ENCODE measurements at places on chromosomes 6 and 20.

DNA sequence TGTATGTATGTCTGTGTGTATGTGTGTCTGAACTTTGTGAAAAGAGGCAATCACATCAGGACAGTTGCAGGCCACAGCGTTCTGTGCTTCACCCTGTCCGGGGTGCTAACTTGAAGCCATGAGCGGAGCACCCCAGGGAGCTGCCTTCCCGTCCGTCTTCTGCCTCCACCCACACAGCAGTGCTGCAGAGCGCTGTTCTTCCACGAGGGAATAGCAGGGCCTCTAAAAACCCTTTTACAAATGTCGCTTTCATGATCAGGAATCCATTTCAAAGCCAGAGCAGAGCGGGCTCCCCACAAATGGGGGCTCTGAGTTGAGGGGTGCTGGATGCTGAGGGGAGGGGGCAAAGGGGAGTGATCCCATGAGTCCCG is 131.5 kb downstream of the RNASET2 start:
- no peak for DNase-seq

- DNase-seq, result no peak
Measured at GRCh38 chr6:22904431-22904830, 335.1 kb downstream of the HDGFL1 start.

- no peak for DNase-seq
Measured at GRCh38 chr20:50977066-50978021, 18.7 kb downstream of the MOCS3 start.

DNA sequence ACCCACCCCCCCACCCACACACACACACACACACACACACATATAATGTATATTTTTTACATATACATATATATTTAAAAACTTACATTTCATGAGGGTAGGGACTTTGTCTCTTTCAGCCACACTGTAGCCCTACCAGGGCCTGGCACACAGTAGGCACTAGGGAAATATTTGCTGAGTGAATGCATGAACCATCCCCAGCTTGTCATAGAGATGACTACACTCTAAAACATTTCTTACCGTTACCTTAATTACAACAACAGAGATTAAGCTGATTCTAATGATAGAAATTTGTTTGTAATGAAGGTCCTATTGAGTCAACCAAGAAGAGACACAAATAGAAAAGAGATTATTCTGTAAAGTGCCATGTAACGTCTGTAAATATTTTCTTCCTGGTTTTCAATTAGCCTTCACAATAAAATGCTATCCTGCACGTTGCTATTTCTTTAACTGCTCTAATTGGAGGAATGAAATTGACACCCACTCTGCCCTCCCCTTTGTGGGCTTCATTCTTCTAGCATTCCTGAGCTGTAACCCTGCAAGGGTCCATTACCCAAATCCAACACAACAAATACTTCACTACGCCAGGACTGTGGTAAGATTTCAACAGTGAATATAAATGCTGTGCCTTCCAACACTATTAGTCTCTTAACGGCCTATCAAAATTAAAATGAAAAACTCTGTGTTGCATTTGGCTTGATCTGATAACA is 30.8 kb downstream of the SIM1 start:
- no peak for DNase-seq

DNA sequence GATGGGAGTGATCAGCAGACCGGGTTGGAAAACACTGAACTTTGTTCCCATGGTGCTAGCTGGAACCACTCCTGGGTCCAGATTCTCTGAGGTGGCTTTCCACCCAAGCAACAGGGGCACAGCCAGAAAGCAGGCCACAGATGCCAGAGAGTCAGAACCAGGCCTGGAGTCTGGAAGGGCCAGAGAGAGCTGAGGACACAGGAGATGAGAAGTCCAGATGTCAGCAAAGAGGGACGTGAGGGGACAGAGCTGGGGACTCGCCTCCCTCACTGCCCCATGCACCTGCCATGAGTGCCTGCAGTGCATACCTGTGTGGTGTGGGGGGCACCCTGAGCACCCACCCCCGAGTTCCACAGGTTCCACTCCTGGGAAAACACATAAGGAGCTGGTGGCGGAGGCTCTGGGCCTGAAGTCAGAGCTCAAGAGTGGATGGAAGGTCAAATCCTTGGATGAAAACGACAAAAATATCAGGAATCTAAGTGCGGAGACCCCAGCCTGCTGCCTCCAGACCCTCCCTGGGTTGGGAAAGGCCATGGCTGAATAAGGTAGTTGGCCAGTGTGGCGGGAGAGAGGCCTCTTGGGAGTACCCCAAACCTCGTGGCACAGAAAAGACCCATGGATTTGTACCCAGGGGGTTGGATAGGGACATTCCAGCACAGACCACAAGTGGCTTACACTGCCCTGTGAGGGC is 224.2 kb downstream of the SYNDIG1 start:
- DNase-seq, result no peak

DNA sequence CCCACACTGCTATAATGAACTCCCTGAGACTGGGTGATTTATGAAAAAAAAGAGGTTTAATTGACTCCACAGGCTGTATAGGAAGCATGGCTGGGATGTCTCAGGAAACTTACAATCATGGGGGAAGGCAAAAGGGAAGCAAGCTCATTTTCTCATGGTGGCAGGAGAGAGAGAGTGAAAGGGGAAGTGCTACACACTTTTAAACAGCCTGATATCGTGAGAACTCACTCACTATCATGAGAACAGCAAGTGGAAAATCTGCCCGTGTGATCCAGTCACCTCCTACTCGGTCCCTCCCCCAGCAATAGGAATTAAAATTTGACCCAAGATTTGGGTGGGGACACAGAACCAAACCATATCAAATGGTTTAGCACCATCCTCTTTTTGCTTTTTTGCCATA is 116.6 kb upstream of the CEP162 start:
- no peak for DNase-seq

DNA sequence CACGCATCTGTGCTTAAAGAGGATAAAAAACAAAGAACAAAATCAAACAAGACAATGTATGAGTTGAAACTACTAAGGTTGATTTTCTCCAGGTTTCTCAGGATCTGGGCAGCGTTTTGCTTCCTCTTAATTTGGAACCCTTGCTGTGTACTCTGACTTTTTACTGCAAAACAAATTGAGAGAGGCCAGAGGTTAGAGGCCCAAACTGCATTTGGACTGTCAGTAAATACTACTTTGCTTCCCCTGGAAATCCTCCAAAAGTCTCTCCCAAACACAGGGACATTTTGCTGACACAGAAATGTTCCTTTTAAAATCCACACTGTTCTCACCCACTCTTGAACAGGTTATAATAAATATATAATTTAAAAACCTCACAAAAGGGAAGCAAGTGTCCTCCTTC is 1.1 kb downstream of the ARG1 start:
- no peak for DNase-seq

DNA sequence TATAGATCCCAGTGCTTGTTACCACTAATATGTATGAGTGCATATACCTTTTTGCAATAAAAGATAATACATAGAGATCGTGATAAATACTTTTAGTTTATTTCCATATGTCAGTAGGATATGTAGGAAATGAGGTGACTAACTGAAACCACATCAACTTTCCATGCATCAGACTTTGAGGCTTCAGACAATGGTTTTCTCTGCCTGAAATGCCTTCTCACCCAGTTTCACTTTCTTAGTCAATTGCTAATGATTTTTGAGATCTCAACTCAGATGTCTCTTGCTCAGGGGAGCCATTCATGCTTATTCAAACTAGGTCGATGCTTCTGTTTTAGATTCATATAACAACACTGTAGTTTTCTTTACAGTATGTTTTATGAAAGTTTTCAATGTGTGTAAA is 626.6 kb upstream of the ADGRB3 start:
- no peak for DNase-seq

GRCh38 chr20:45300961-45301360 is 5.7 kb upstream of the RBPJL start:
- DNase-seq, result peak; percentile 14

DNA sequence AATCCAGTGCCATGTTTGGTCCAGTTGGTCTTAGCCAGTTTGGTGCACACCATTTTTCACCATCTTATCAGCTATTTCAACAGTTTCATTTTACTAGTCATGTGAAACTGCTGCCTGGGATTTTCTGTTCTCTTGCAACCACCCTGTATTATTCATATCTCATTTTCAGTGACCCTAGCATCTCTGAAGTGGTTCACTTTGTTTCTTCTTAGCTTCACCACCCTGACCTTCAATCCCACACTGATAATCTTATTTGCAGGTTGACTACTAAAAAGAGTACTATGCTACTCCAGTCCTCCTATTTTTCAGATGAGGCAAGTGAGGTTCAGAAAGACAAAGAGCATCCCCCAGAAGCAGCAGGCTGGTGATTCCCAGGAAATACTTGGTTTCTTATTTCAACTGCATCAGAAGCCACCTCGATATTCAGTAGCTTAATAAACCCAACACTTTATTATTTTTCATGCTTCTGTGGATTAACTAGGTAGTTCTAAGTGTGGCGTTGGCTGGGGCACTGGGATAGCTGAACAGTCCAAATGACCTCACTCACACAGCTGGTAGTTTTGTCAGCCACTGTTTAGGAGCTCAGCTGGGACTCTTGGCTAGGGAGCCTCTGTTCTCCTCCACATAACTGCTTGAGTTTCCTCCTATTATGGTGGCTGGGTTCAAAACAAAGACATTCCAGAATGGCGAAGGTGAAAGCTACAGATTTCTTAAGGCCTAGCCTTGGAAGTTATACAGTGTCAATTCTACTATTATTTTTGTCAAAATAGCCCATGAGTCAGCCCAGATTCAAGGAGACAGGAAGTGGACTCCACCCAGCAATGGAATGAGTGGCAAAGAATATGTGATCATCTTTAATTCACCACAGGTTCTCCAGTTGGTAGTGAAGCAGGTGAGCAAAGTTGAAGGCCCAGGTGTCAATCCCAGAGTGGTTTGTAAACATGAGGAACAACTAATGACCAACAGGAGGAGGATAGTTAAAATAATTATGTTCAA is 40.6 kb downstream of the BPIFB4 start:
- no peak for DNase-seq

DNA sequence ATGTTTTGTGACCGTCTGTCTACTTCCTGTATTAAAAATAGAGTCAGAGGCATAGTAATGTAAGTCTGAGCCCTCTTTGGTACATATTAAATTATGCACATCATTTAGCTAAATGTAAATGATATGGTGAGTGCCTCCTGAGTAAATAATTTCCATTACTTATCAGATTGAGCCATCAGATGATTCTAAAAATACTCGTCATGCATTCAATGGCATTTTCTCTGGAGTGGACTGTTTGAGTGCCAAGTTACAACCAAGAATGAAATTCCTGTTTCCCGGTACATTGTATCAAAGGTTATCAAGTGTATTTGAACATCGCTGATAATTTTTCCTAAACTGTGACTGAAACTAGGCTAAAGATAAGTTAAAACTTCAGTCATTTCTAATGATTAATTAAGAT is 81.0 kb downstream of the AKAP7 start:
- DNase-seq, result no peak

GRCh38 chr6:89927264-89927663 is 33.0 kb downstream of the GJA10 start:
- DNase-seq, result no peak

GRCh38 chr6:113505084-113505699 is 352.0 kb upstream of the MARCKS start:
- no peak for DNase-seq

DNA sequence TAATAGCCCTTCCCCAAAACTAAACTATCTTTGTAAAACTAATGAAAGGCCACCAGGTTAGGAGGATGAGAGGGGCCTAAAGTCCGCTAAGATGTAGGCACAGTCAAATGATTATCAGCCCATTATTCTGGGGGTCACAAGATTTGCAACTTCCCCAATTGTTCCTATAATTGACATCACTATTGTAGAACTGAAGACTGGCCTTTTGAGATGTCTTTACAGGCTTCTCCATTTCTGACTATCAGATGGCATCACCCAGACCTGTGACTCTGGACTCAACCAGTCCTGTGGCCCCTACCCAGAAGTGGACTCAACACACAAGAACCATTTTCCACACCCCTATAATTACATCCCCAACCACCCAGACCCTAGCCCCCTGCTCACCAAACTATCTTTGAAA is 61.5 kb upstream of the MAP7 start:
- DNase-seq, result no peak

DNA sequence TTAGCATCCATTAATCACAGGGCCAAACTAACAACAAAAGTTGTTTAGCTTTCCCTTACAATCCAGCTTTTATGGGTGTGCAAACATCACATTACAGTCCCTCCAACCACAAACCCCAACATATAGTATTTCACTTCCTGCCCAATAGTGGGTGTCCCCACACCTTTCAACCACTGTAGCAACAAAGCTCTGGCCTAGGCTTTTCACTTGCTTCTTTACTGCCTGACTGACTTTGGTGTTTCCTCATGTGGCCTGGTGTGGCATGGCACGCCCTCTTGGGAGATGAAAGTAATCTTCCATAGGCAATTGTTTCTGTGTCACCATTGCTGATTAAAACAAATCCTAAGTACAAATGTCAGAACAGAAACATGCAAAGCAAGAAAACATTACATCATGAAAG is 46.3 kb downstream of the MCM8 start:
- DNase-seq, result peak; percentile 69

DNA sequence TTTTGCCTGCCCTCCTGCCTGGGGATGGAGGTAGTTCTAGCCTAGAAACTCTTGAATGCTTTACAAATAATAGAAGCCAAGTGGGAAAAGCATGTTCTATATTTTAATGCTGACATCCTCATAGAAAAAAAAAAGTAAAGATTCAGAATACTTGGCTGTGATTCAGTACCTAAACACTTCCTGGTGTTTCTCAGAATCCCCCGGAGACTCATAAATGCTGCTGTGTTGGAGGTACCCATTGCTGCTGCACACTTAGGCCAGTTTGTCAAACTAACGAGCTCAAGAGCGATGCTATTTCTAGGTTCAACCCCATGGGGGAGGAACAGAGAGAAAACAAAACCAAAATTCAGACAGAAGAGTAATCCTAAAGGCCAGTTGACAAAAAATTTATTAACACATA is 38.8 kb upstream of the ZFP64 start:
- no peak for DNase-seq

DNA sequence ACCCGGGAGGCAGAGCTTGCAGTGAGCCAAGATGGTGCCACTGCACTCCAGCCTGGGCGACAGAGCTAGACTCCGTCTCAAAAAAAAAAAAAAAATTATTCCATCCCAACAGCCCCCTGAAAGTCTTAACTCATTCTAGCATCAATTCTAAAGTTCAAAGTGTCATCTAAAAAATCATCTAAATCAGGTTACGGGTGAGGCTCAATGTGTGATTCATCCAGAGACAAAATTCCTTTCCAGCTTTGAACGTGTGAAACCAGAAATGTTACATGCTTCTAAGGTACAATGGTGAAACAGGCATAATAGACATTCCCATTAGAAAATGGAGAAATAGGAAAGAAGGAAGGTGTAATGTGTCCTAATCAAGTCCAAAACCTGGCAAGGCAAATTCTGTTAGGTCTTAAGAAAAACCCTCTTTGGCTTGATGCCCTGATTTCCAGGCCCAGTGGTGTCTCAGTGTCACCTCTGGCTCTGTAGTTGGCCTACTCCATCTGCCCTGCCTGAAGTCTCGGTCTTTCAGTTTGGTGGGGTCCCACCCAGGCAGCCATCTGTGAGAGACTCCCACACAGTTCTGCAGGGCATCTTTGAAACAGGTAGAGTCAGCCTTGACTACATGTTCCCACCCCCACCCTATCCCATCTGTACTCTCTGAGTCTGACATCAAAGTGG is 43.5 kb downstream of the HFE start:
- no peak for DNase-seq

GRCh38 chr20:54995553-54995952 is 520.2 kb downstream of the DOK5 start:
- no peak for DNase-seq

Data from CD4-positive, alpha-beta T cell treated with Interleukin-1 beta for 1 hour (primary cell).